A549 treated with CORT108297 at 1 μM for 4 hours (cell line): ENCODE measurements at places on chromosomes 6 and 20. TPM values are rescaled to one million over a fixed set of nuclear protein-coding genes. Genes with fewer than 3 reads are reported as not detected.

CRIP3 gene
- total RNA-seq: 0.44 to 1.1 TPM (median 0.52 TPM) in 5 replicates

DDR1 gene
- total RNA-seq: 41.3 to 63.5 TPM (median 55.9 TPM) in 5 replicates

PREX1 gene
- total RNA-seq: 9.8 to 13.8 TPM (median 11.5 TPM) in 5 replicates

CST2 gene
- total RNA-seq: 0.10 to 0.32 TPM (median 0.13 TPM) in 3 of 5 replicates, not detected in the others

ZC2HC1B gene
- not detected in 5 replicates for total RNA-seq

SLC52A3 gene
- total RNA-seq: 0.36 to 0.72 TPM (median 0.58 TPM) in 5 replicates

BICRAL gene
- 2.6 to 3.3 TPM (median 3.0 TPM) in 5 replicates for total RNA-seq

EDN3 gene
- 0.52 to 0.96 TPM (median 0.72 TPM) in 5 replicates for total RNA-seq

MICB gene
- 7.0 to 9.3 TPM (median 7.4 TPM) in 5 replicates for total RNA-seq

MYLK4 gene
- 0.12 to 0.18 TPM (median 0.13 TPM) in 5 replicates for total RNA-seq

TAGAP gene
- not detected in 5 replicates for total RNA-seq

RING1 gene
- total RNA-seq: 19.3 to 27.2 TPM (median 25.7 TPM) in 5 replicates

LY6G6C gene
- 0.09 to 0.12 TPM (median 0.10 TPM) in 3 of 5 replicates, not detected in the others for total RNA-seq

COL11A2 gene
- 0.52 to 1.2 TPM (median 0.92 TPM) in 5 replicates for total RNA-seq

ARG1 gene
- total RNA-seq: not detected in 5 replicates

KIAA0408 gene
- 5.5 to 7.6 TPM (median 6.4 TPM) in 5 replicates for total RNA-seq

VSTM2L gene
- 5.8 to 10.5 TPM (median 8.8 TPM) in 5 replicates for total RNA-seq

PI16 gene
- 0.06 TPM in 1 of 5 replicates, not detected in the others for total RNA-seq

RWDD2A gene
- total RNA-seq: 1.3 to 1.8 TPM (median 1.7 TPM) in 5 replicates

DNMT3B gene
- total RNA-seq: 3.8 to 5.6 TPM (median 4.6 TPM) in 5 replicates

SNPH gene
- total RNA-seq: 3.7 to 5.6 TPM (median 4.9 TPM) in 5 replicates

ERVFRD-1 gene
- total RNA-seq: not detected in 5 replicates

MAFB gene
- 0.07 to 0.13 TPM (median 0.09 TPM) in 4 of 5 replicates, not detected in the other for total RNA-seq

TRDN gene
- total RNA-seq: not detected in 5 replicates

SLC9A8 gene
- total RNA-seq: 7.0 to 9.8 TPM (median 9.0 TPM) in 5 replicates

PKIB gene
- total RNA-seq: 0.50 to 1.2 TPM (median 0.78 TPM) in 5 replicates

MTO1 gene
- 10.1 to 14.1 TPM (median 10.6 TPM) in 5 replicates for total RNA-seq

SYNCRIP gene
- 121 to 145 TPM (median 130 TPM) in 5 replicates for total RNA-seq

PIGT gene
- 85.4 to 103 TPM (median 97.4 TPM) in 5 replicates for total RNA-seq

MOG gene
- not detected in 5 replicates for total RNA-seq

IMPG1 gene
- total RNA-seq: not detected in 5 replicates

POM121L2 gene
- 0.02 to 0.04 TPM in 2 of 5 replicates, not detected in the others for total RNA-seq

POU5F1 gene
- total RNA-seq: 4.7 to 6.7 TPM (median 5.3 TPM) in 5 replicates

ARMC12 gene
- 0.12 to 0.57 TPM (median 0.25 TPM) in 5 replicates for total RNA-seq

NOX3 gene
- not detected in 5 replicates for total RNA-seq

PRL gene
- not detected in 5 replicates for total RNA-seq

DZANK1 gene
- total RNA-seq: 2.7 to 3.0 TPM (median 2.8 TPM) in 5 replicates
